ENCODE measurements at places on chromosomes 3 and 15.

- no peak for DNase-seq
Observed at GRCh38 chr3:168292296-168292695, 196.6 kb upstream of the GOLIM4 start.

DNA sequence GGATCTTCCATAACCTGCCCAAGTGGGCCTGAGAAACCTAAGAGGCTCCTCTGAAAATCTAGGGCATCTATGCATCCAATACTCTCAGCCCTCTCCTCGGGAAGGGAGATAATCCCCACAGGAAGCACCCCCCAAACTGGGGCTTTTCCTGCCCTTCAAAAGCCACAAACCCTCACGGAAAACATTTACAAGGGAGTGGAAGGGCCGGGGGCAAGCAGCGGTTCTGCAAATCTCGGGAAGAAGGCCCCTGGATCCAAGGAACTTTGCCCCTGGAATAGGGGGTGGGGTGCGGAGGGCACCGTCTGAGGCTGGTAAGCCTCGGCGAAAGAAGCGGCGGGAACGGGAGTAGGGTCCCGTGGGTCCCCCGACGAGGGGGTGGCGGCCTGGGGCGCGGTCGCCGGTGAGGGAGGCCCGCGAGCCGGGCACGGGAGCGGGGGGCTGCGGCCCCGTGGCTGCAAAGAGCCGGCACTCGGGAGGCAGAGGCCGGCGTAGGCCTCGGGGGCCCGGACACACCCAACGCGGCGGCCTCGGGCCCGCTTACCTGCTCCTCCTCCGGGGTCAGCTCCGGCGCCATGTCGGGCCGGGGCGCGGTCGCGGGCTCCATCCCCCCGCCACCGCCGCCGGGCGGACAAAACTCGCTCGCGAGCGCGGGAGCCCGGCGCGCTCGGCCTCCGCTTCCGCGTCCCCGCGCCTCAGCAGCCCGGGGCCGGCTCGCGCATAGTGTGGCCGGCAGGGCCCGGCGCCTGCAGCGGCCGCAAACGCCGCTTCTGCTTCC lies 755 bp downstream of the PTPN9 start:
- no peak for DNase-seq

- DNase-seq: no peak
Observed at GRCh38 chr3:10466186-10466585, 39.2 kb downstream of the ATP2B2 start.

GRCh38 chr15:50652671-50653070 lies 33.9 kb downstream of the TRPM7 start:
- no peak for DNase-seq

DNA sequence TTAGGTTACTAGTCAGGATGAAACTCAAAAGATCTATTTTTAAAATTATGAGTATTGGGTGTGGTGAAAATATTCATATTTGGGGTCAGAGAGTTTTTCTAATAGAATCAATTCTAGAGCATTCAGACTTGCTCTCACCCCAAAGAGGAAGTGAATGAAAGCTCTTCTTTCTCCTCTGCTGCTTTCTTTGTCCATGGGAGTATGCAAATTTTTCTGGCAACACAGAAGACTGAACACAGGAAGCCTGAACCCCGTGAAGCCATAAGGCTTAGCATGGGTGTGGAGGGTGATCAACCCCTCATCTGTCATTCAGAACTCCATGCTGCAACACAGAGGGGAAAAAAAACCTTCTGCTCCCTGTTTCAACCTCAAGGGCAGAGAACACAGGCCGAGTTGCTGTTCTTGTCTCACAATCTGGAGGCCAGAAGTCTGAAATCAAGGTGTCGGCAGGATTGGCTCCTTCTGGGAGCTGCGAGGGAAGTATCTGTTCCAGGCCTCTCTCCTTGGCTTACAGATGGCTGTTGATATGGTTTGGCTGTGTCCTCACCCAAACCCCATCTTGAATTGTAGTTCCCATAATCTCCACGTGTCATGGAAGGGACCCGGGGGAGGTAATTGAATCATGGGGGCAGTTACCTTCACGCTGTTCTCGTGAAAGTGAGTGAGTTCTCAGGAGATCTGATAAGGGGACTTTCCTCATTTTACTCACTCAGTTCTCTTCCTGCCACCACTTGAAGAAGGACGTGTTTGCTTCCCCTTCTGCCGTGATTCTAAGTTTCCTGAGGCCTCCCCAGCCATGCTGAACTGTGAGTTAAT lies 33.7 kb upstream of the CD47 start:
- no peak for DNase-seq

DNA sequence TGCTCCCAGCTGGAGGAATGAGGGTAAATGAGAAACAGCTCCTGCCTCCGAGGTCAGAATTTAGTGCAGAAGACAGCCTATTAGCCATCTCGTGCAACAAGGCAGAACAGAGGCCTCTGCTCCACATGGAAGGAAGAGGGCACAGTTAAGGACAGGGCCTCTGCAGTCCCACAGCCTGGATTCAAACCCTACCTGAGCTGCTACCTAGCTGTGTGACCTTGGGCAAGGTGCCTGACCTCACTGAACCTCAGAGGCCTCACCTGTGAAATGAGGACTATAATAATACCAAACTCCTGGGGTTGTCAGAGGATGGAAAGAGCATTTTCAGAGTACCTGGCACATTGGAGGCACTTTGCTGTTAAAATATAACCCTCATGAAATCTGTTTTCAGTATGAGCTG lies 285.7 kb upstream of the CTNNB1 start:
- no peak for DNase-seq

- no peak for DNase-seq
Observed at GRCh38 chr3:84184937-84185336, 773.9 kb upstream of the CADM2 start.

- DNase-seq: no peak
Observed at GRCh38 chr15:41852736-41853590, 14.3 kb downstream of the PLA2G4B start.

DNA sequence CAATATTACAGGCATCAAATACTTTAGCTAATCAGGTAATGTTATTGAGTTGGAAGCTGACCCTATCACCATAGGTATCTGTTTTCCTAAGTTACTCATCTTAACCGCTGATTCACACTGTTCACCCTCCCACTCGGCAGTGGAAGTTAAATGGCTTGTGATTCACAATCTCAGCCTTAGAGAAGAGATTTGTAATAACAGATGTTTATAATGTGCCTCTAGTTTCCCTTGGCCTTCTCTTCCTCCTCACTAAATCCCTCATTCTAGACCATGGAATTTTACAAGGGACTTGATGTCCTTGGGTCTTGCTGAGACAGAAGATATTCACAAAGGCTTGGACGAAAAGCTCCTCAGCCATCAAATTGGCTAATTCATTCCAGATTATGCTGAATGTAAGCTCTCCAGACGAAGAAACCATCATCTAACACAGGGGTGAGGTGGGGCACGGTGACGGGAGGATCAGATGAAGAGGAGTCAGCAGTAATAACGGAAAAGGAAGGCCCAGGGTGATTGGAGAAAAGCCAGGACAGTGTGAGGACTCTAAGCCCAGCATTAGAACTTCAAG lies 931.7 kb downstream of the MCTP2 start:
- peak; percentile 94 for DNase-seq

DNA sequence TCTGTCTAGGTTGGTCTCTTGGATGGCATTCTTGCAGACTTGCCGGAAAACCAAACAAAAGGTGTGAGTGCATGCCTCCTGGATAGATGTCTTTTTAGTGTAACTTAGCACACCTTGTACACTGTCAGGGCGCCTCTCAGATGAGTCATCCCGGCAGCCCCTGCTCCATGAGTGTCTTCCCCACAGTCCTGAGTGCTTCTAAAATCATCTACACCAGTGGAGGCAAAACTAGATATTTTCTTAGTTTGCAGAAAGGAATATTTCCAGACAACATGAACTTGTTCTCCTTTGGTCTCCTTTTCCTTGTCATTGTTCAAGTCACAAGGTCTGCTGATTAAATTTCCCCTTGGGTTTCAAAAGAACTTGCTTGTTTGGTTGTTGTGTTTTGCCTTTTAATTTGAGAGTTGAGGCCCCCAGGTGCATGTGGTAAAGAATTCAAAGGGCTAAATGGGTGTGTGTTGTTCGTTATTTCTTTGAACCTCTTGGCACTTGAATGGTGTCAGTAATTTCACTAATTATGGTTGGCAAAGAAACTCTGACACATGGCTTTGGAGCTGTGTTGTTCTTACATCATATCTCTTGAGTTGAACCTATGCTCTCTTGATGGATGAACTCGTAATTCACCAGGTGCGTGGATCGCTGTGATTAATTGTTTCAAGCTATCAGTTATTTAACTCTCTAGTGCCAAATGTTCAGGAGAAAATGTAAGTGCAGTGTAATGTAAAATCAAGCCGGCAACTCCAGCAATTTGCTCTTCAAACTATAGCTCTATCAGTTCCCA lies 98.2 kb downstream of the IGF1R start:
- no peak for DNase-seq

GRCh38 chr3:45538641-45538986 lies 55.9 kb upstream of the LIMD1 start:
- no peak for DNase-seq

- peak; percentile 18 for DNase-seq
Observed at GRCh38 chr15:80694611-80695098, 455 bp upstream of the ABHD17C start.

GRCh38 chr15:32908135-32908801 lies 190.5 kb downstream of the GREM1 start:
- DNase-seq: peak; percentile 19

DNA sequence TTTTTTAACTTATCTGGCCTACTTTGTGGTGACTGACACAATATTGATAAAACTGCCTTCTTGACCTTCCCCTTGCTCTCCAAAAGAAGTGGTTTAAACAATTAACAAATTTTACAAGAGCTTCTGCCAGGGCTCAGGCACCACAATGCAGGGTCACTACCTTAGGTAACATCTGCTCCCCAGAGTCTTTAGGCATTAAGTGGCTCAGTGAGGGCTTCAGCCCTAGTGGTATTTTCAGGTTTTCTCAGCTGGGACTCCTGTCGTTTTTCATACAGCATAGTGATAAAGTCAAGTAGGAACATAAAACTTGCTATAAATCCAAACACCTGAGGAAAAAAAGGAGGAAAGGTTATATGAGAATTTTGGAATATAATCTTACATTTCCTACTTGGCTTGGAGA lies 18.9 kb downstream of the CMTM6 start:
- DNase-seq: no peak

DNA sequence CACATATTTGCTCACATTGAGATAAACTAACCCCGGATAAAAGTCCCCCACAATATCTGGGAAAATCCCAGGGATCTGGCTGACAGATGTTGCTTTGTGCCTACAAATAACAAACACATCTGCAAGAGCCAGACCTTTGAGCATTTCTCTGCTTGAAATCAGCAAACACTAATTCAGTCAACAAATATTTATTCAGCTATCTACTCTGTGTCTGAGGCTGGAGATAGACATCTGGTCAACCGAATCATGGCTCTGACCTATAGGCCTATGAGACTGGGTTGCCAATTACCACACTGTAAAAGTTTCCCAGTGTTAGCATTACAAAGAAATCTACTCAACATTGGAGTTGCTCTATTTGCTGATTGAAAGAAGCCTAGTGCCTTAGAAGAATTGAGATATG lies 201.1 kb upstream of the CADPS start:
- peak; percentile 3 for DNase-seq

DNA sequence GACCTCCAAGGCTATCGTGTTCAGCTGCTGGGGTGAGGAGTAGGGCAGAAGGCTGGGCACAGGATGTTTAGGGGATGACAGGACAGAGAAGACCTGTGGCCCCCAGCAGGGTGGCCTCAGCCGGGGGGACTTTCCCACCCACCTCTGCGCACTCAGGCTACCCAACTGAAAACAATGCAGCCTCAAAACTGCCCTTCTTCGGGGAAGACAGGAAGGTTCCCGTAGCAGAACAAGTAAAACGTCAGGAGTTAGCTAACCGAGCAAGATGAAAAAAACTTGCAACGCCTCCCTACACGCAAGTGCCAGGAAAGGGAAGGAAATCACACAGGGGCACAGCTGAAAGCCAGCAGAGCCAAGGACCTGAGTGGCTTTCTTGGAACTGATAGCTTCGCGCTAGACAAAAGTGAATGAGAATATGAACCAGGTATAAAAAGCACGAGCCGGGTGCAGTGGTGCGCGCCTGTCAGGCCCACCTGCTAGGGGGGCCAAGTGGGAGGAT lies 38.4 kb upstream of the FURIN start:
- DNase-seq: no peak

GRCh38 chr3:168024537-168024941 lies 71.2 kb downstream of the GOLIM4 start:
- peak; percentile 98 for DNase-seq

DNA sequence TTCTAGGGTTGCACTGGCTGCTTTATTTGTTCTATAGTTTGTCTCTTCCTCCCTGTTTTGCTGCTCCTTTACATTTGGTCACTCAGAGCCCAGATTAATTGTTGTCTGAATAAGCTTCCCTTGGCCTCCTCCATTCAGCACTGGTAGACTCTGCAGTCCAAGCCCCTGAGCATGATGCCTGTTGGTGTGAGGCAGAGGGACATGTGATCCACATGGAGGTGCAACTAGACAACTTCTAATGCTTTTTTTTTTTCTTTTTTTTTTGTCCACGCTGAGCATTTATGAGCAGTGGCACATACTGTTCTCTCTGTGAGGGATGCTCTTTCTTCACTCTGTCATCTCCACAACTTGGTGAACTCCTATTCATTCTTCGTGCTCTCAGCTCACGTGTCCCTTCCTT lies 167.3 kb upstream of the TBC1D5 start:
- no peak for DNase-seq
